Osteocyte (in vitro differentiated cells): ENCODE measurements at places on chromosomes 1 and 21. TPM values are rescaled to one million over a fixed set of nuclear protein-coding genes. Genes with fewer than 3 reads are reported as not detected.

PEX19 gene
- 56.8 and 60.8 TPM in 2 replicates for total RNA-seq

C1orf74 gene
- 1.6 TPM in 2 replicates for total RNA-seq

DCDC2B gene
- total RNA-seq, result not detected in 2 replicates

OR2G6 gene
- total RNA-seq, result not detected in 2 replicates

MX2 gene
- not detected in 2 replicates for total RNA-seq

- no peak for DNase-seq
Measured at GRCh38 chr1:226082959-226083301, 20.4 kb downstream of the H3-3A start.

DNA sequence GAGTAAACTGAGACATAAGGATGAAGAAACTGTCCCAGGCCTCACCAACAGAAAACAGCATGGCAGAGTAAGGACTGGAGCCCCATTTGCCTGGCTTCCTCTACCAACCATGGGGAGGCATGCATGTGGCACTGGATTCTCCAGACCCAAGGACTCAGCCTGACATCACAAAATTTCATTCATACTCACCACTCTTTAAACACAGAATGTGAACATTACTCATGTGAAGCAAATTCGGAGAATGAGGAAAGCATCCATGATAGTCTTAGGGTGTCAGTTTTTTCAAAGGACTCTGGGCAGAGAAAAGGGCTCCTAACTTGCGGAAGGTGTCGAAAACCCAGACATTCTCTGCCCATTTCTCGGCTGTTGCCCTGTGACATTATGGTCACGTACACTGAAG lies 83.9 kb downstream of the PCNX2 start:
- no peak for DNase-seq

GRCh38 chr1:52658795-52659194 lies 25.8 kb downstream of the SHISAL2A start:
- no peak for DNase-seq

- DNase-seq, result no peak
Measured at GRCh38 chr1:243739335-243740003, 110.6 kb downstream of the AKT3 start.

GRCh38 chr1:113136476-113136875 lies 63.5 kb downstream of the LRIG2 start:
- DNase-seq, result no peak

GRCh38 chr21:26892151-26892550 lies 46.9 kb upstream of the ADAMTS1 start:
- no peak for DNase-seq
